ENCODE measurements at places on chromosomes 6 and 20.

DNA sequence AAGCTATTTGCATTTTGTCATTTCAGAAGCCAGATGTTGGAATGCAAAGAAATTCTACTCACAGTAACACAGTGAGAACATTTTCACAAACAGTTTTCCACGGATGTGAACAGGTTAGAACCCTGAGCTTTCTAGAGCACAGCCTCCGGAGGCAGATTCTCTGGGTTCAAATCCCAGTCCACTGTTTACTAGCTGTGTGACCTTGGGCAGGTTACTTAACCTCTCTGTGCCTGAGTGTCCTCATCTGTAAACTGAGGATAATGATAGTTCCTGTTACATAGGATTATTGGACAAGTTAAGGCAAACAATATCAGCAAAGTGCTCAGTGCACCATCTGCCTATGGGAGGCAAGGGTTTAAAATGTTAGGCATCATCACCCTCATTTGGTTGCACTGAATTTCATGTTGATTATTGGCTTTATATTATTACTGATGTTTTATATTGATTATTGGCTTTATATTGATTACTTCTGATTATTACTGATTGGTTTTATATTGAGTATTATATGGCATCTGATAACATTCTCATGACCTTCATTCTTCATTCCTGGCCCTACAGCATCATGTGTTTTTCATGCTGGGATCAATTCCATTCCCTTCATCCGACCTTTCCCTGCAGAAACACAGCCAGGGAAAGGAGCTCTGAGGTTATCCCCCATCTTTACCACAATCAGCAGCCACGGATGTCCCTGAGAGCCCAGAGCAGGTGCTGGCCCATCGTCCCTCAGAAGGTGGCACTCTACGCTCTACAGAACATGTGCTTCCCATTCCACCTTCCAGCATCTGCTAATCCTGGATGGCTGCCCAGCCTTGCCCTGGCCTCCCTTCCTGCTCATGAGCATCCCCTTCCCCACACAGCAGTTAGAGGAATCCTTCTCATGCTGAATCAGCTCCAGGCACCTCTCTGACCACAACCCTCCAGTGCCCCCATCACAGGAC is 283.1 kb downstream of the PREX1 start:
- DNase-seq = peak; percentile 47

DNA sequence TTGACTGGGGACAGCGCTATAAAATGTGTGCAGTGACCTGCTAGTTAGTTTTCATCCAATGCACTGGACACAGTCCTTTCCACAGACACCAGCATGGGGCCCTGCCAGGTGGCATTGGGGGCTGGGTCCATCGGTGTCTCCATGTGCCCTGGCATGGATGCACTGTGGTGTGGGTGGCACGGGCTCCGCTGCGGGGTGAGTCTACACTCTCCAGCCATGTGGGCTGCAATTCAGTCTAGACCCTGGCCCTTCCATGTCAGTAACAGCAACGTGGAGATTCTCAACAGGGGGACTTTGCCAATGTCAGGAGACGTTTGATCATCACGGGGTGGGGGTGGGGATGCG is 100.0 kb downstream of the RAMACL start:
- DNase-seq = no peak

DNA sequence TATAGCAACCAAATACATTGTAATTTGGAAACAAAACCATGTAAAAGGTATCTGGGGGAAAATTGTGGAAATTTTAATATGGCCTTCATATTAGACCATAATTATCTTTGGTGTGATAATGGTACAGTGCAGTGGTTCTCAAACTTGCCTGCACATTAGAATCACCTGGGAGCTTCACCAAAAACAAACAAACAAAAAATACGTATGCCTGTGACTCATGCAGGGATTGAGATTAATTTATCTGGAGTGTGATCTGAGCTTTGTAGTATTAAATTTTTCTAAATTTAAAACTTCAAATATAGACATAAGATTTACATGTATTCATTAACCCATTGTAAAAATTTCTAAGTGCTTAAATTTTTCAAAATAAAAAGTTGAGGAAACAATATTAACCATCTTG is 31.5 kb downstream of the ARHGAP18 start:
- no peak for DNase-seq

GRCh38 chr20:50041246-50041873 is 58.6 kb downstream of the SNAI1 start:
- no peak for DNase-seq

- no peak for DNase-seq
Observed at GRCh38 chr20:61321481-61321880, 69.4 kb downstream of the CDH4 start.

DNA sequence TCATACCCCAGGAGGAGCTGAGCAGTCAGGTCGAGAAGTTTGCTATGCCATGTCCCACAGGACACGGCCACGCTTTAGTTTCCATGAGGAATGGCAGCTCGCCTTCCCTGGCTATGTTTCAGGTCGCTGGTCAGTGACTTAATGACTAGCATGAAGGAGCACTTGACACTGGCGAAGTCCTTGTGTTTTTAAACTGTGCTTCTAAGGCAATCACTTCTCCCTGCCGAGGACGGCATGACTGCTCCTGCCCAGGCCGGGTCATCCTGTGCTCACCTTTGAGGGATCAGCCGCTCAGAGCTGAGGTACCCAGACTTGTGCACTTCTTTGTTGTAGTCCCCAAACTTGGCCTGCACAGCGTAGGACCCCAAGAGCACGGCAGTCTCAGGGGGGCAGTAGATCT is 34.1 kb downstream of the EZR start:
- no peak for DNase-seq

DNA sequence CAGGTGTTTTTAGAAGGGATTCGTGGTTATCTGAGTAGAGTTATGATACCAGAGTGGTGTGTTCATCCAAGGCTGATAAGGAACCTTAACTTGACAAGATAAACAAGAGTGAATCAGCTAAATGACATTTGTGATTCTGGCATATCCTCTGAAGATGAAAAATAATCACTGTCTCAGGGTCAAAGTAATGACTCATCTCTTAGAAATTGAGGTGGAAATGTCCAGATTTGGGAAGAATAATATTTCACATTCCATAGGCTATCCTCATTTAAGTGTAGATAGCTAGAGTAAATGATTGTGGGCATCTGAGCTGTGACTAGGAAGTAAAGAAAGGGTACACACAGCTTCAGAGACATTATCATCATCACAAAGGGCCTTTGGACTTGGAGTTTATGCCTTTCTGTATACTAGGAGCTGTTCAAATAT is 255.7 kb downstream of the GJA1 start:
- no peak for DNase-seq

DNA sequence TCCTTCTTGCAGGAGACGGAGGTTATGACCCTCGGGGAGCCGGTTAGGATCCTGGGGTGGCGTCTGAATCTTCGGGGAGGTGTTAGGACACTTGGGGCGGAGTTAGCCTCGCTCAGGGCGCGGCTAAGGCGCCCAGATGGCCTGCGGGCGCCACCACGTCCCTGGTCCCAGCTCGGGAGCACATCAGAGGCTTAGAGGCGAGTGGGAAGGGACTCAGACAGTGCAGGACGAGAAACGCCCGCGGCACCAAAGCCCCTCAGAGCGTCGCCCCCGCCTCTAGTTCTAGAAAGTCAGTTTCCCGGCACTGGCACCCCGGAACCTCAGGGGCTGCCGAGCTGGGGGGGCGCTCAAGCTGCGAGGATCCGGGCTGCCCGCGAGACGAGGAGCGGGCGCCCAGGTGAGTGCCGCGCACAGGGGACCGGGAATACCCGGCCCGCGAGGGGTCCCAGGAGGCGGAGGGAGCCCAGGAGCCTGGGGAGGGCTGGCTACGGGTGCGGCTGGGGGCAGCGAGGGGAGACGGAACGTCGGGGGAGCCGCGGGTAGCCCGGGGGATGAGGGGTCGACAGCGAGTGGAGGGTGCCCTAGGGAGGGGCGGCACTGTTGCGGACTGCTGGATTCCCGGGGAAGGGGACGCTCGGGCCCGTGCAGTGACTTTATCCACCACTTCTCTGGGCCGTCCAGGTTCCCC is at the start of gene HCK:
Gene HCK, plus strand, starts transcription at position 153 of the 688 bp plus-strand sequence.
- DNase-seq = peak; percentile 70

DNA sequence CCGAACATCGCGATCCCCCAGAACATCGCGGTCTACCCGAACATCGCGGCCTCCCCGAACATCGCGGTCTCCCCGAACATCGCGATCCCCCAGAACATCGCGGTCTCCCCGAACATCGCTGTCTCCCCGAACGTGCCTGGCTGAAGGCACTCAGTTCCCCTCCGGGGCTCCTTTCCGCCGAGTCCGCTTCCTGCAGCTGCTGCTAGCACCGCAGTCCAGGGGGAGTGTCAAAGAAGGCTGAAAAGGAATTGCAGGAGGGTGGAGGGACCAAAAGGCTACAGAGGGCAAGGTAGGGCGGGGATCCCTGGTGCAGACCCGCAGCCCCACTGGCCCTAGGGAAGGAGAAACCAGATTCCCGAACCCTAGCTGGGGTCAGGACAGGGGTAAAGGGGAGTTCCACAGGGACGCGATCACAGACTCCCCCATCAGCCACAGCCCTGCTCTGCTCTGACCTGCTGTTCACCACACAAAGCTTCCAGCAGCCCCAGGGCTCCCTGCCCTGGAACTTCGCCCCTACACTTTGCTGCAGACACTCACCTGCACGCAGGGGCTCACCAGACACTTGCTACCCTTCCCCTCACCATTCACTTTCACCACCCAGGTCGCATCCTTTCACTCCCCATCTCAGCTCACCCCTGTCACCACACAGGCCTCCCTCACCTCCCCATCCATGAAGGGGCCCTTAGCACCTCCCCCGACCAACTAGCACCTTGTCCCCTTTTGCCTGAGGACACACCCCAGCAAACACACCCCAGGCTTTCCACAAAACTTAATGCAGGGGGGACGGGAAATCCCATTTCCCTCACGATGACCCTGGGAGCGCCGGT is 1.7 kb downstream of the ULBP1 start:
- DNase-seq = peak; percentile 71

GRCh38 chr6:155303361-155303870 is 10.9 kb downstream of the TFB1M start:
- DNase-seq = no peak

- DNase-seq = no peak
Observed at GRCh38 chr6:121540210-121540609, 104.8 kb downstream of the GJA1 start.

GRCh38 chr6:37432916-37433656 is at the start of gene CMTR1:
Gene CMTR1 (plus strand): TSS chr6:37433221. CDS start chr6:37435630, 2,409 bp downstream.
- DNase-seq = peak; percentile 97

DNA sequence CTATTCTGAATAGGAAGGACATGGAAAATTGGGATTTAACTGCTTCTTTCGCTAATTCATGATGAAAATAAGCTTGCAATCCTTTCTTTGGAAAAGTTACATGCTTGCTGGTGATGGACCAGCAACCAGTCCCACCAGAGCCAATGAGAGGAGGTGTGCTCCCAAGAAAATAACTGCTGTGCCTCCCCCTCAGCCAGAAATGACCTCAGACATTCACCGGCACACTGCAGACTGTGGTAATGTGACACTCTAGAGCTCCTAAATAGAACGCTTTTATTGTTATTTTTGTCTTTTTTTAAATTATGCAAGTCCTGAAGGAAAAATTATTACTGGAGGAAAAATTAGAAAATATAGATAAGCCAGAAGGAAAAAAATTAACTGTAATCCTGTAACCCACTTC is 2.6 kb downstream of the PYGB start:
- DNase-seq = peak; percentile 17

GRCh38 chr20:62708591-62709536 is at the start of gene NTSR1:
Gene NTSR1 (plus strand): TSS chr20:62708836. CDS start chr20:62709208, 372 bp downstream.
- peak; percentile 76 for DNase-seq

DNA sequence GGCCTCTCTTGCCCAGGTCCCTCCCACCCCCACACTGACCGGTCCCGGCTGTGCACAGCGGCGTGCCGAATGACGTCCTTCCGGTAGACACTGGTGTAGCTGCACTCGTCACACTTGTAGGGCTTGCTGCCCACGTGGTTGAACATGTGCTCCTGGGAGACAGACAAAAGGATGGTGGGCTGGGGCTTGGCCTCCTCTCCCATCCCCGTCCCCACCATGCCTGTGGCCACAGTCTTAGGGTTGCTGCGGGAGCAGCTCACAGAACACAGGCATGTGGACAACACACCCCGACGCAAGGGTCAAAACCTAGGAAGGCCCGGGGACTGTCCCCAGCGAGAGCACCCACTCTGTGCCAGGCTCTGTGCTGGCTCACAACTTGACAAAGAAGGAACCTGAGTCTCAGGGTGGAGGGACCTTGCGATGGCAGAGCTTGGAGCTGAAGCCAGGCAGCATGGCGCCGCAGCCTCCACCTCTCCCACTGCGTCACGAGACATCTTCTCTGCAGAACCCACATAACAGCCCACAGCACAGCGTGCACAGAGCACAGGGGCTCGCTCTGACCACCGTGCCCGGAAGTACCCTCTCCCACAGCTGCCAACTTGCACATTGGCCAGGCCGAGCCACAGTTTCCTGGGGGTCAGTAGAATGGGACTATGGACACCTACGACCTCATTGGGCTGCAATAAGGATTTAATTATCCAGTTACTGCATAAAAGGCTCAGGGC is 9.8 kb downstream of the ZNF335 start:
- peak; percentile 35 for DNase-seq

DNA sequence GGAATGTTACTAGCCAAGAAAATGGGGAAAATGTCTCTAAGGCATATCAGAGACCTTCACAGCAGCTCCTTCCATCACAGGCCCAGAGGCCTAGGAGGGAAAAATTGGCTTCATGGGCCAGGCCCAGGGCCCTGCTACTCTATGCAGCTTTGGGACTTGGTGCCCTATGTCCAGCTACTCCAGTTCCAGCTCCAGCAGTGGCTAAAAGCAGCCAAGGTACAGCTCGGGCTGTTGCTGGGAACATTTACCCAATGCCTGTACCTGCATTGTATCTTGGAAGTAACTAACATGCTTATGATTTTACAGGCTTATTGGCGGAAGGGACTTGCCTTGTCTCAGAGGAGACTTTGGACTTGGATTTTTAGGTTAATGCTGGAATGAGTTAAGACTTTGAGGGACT is 390.6 kb downstream of the GRIK2 start:
- no peak for DNase-seq

GRCh38 chr20:5221061-5221430 is 94.2 kb downstream of the CDS2 start:
- DNase-seq = no peak

- no peak for DNase-seq
Observed at GRCh38 chr6:37540390-37540789, 40.7 kb upstream of the CCDC167 start.

DNA sequence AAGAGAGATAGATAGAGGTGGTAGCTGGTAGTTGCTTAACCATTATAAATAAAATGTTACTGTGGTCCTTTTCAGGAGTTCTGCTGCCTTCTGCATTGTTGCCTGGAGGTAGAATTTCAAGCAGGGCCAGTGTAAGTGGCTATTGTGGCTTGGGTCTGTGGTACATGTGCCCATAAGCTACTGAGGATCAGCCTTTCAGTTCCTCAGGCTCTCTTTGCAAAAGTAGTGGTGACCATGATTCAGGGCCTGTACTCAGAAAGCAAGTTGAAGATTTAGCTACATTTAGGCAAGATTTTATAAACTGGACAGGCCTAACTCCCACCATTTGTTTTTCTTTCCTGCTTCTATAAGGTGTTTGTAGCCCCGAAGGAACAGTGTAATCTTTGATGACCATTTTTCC is 199.0 kb downstream of the PDE7B start:
- DNase-seq = no peak

All from endodermal cell (in vitro differentiated cells).